Activated naive CD8-positive, alpha-beta T cell treated with anti-CD3 and anti-CD28 coated beads, Interleukin-2, amount 10 ng/mL, durations not matched to agents 7 days and 5 days (primary cell): ENCODE measurements at places on chromosomes 1 and 21. TPM values are rescaled to one million over a fixed set of nuclear protein-coding genes. Genes with fewer than 3 reads are reported as not detected.

DNA sequence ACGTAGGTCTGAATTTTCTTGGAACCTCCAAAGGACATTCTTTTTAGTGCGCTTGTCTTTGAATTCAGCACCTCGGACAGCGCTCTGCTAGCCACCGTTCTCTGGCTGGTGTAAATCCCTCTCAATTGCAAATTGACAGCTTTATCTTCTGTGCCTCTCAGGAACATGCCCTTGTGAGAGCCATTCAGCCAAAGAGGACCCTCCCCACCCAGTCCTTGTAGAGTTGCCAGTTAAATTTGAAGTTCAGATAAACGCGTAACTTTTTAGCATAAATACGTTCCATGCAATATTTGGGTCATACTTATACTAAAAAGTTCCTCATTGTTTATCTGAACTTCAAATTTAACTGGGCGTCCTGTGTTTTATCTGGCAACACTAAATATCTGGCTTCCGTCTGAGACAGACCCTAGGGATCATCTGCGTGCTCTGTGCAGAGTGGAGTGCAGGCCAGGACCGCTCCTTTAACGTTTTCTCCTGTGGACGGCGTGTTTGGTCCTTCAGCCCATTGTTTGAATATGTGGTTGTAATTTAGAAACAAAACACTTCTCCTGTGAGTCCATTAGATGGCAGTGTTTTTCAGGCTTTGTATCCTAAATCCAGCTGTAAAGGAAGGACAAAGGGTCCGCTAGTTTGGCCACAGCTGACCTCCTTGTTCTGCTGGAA lies 7.0 kb downstream of the KCNAB2 start:
- no peak overlapping the region for H3K27ac ChIP-seq
- DNase-seq = peak; percentile 49
- H3K4me1 ChIP-seq = peaks cover 6% of the 10 kb centered on the region
- no peak overlapping the region for H3K4me3 ChIP-seq

DNA sequence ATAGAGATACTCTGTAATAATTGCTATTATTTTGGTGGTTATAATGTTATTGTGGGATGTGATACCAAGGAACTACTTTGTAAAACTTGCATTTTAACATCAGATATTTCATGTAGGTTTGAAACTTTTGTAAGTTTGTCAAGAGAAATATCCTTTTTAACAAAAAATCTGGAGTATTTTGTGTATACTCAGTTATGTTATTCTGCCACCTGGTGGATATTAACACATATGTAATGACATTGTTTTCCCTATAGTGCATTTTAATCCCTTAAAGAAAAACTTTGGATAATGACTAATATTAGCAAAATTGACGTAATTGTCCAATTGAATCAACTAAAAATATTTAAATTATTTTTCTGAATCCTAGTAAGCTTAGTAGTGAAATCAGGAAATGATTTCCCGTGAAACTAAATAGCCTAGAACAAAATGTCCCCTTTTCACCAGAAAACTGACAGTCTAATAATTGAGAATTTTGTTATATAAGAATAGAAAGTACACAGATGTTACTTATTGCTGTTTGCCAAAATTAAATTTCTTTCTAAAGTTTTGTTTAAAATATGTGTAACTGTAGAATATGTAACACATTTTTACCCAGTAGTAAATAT lies 39.6 kb downstream of the KCTD3 start:
- no peak for DNase-seq
- H3K27ac ChIP-seq = no peak overlapping the region
- no peaks in the 10 kb centered on the region for H3K36me3 ChIP-seq
- H3K4me3 ChIP-seq = no peak overlapping the region

- peaks cover 12% of the 10 kb centered on the region for H3K4me1 ChIP-seq
- DNase-seq = no peak
- H3K27ac ChIP-seq = no peak overlapping the region
- no peak overlapping the region for H3K4me3 ChIP-seq
- peaks cover 4% of the 10 kb centered on the region for H3K36me3 ChIP-seq
- H3K27me3 ChIP-seq = peaks cover 42% of the 10 kb centered on the region
Measured at GRCh38 chr1:902802-903201, 20.9 kb upstream of the SAMD11 start.

DNA sequence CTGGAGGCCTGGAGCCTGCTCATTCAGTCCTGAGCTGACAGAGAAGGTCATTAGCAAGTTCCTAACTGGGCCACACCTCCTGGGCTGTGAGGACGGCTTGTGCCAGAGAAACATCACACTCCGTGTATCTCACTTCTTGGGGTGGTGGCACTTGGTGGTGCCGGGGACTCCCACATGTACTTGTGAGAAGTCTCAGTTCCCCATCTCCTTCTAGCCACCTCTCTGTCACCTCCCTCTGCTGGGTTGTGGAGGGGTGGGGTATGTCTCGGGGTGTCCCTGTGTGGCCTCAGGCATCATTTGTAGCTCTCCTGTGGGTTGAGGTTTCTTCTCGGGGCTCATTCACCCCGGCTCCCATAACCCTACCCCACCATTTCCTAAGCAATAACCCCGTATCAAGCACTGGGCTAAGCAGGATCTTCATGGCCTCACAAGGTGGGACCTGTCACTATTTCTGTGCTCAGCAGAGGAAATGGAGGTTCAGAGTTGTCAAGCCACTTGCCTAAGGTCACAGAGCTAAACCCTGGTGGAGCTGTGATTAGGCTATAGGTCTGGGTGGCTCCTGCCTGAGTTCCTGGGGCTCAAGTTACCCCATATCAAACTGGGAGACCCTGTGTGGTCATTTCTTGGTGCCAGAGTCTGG lies 62.5 kb downstream of the UBIAD1 start:
- H3K27ac ChIP-seq = no peak overlapping the region
- no peaks in the 10 kb centered on the region for H3K36me3 ChIP-seq
- no peak overlapping the region for H3K4me3 ChIP-seq
- H3K27me3 ChIP-seq = peaks cover 27% of the 10 kb centered on the region
- DNase-seq = no peak
- H3K4me1 ChIP-seq = peaks cover 4% of the 10 kb centered on the region

DNA sequence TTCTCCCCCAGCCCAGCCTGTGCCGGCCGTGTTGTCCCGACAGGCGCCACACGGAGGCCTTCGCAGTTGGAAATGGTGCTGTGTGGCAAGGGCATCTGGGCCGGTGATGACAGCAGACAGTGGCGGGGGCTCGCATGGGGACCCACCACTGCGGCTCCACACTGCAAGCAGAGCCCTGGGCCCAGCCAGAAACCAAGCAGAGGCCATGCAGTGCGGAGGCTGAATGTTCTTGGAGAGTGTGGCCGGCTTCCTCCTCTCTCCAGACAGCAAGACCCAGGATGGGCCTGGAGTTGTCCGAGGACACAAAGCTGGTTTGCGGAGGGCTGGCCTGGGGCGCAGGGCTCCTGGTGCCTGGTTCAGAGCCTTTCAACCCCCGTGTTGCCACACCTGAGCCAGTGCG lies 104.6 kb downstream of the SIK1 start:
- H3K36me3 ChIP-seq = peaks cover 6% of the 10 kb centered on the region
- H3K4me3 ChIP-seq = no peak overlapping the region
- no peak overlapping the region for H3K27ac ChIP-seq
- H3K4me1 ChIP-seq = peaks cover 15% of the 10 kb centered on the region
- no peaks in the 10 kb centered on the region for H3K27me3 ChIP-seq

GRCh38 chr1:172582889-172583288 lies 49.9 kb downstream of the SUCO start:
- peaks cover 15% of the 10 kb centered on the region for H3K36me3 ChIP-seq
- H3K4me3 ChIP-seq = no peak overlapping the region
- H3K4me1 ChIP-seq = peaks cover 5% of the 10 kb centered on the region

DNA sequence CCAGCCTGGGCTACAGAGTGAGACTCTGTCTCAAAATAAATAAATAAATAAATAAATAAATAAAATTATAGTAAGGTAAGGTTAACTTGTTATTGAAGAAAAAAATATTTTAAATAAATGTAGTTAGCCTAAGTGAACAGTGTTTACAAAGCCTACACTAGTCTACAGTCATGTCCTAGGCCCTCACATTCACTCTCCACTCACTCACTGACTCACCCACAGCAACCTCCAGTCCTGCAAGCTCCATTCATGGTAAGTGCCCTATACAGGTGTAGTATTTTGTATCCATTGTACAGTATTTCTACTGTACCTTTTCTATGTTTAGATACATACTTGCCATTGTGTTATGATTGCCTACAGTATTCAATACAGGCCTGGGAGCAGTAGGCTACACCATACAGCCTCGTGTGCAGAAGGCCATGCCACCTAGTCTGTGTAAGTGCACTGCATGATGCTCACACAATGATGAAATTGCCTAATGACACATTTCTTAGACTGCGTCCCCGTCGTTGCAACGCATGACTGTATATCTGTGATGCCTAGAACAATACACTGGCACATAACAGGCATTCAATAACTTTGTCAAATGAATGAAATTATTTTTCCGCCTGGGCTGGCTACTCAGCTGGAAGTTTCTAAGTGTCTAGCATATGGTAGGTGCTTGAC lies 14.8 kb downstream of the KCNN3 start:
- H3K4me1 ChIP-seq = peaks cover 5% of the 10 kb centered on the region
- DNase-seq = no peak
- H3K27me3 ChIP-seq = no peaks in the 10 kb centered on the region
- H3K4me3 ChIP-seq = no peak overlapping the region
- no peaks in the 10 kb centered on the region for H3K36me3 ChIP-seq
- no peak overlapping the region for H3K27ac ChIP-seq

DNA sequence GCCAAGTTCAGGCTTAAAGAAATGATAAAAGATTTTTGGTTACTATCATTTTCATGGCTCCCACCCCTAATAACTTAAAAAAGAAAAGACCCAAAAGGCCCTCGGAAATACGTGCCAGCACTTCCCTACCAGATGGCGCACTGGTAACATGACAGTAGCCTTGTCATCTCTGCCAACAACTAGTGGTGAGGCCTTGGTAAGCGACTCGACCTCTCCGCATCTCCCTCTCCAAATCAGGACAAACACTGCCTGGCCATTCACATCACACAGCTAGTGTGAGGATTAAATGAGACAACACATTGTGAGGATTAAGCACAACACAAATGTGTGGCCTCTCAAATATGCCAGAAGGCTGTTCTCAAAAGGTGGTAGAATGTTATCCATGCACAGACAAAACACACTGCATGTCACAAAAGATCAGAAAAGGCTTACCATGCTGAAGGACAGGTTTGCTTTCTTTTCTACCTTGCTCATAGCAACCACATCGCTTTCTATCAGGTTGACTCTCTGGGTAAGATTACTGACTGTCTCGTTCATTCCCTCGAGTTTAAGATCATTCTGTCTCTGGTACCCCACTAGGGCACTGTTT lies 16.4 kb downstream of the TEX38 start:
- no peaks in the 10 kb centered on the region for H3K27me3 ChIP-seq
- H3K4me3 ChIP-seq = no peak overlapping the region
- peaks cover 31% of the 10 kb centered on the region for H3K36me3 ChIP-seq
- DNase-seq = no peak

DNA sequence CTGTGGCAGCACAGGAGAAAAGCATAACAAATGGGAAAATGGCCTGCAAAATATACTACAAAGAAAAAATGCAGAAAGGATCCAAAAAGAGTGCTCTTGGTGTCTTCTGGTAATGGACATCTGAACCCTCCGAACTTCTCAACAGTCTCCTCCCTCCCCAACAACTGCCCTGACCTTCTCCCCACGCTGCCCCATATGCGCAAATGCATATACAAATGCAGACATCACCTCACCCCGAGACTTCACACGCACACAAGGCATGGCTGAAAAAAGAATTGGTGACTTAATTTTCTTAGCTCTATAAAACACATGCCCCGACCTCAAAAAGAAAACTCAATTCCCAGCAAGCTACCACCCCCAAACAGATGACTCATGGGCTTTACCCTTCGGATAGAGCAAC lies 8.4 kb downstream of the KCND3 start:
- H3K4me1 ChIP-seq = no peaks in the 10 kb centered on the region
- no peaks in the 10 kb centered on the region for H3K36me3 ChIP-seq
- no peak overlapping the region for H3K27ac ChIP-seq
- no peak overlapping the region for H3K4me3 ChIP-seq
- DNase-seq = no peak

GRCh38 chr1:29520571-29521437 lies 284.5 kb downstream of the PTPRU start:
- H3K4me3 ChIP-seq = no peak overlapping the region
- H3K27ac ChIP-seq = no peak overlapping the region
- H3K36me3 ChIP-seq = no peaks in the 10 kb centered on the region
- DNase-seq = no peak

DNA sequence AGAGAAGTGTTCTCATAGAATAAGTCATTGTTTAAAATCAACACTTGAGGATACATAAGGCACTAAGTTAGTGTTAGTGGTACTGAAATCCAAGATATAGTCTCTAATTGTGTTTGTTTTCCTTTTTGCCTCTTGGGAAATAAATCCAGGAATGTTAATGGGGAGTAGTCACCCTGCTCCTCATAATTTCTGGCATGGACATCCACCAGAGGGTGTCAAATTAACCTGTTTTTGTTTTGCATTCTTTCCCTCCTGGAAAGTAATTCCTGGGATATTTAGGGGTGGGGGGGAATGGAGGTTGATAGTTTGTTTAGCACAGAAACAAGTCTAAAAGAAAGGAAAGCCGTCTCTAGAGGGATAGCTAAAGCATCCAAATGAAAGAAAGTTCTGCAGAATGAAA lies 87.8 kb upstream of the MAP1LC3C start:
- no peaks in the 10 kb centered on the region for H3K4me1 ChIP-seq
- no peaks in the 10 kb centered on the region for H3K27me3 ChIP-seq
- DNase-seq = no peak
- no peak overlapping the region for H3K27ac ChIP-seq

The TMEM200B gene
- total RNA-seq = not detected

The HMGN1 gene
- 369 TPM for total RNA-seq

The CTH gene
- 2.7 TPM for total RNA-seq

The SLC30A1 gene
- 11.9 TPM for total RNA-seq
